ENCODE measurements at places on chromosomes 3 and 15. TPM values are rescaled to one million over a fixed set of nuclear protein-coding genes. Genes with fewer than 3 reads are reported as not detected.

Gene HESX1
- total RNA-seq: not detected

Gene ZNF660
- 4.9 TPM for total RNA-seq

DNA sequence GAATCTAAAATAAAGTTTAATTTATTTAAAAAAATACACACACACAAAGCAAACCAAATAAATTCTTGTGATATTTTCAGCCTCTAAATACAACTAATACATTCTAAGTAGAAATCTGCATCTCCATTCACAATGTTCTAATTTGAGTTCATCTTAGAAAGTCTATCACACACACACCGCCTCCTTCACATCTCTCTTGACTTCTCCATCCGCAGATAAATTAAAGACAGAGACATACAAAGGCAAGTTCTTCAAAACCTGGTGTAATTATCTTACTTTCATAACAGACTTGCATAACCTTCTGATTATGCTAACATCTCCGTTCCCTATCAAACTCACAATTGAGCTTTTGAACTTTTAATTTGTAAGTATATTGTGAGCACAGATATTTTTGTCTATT is 657.3 kb downstream of the VGLL3 start:
- DNase-seq: no peak

DNA sequence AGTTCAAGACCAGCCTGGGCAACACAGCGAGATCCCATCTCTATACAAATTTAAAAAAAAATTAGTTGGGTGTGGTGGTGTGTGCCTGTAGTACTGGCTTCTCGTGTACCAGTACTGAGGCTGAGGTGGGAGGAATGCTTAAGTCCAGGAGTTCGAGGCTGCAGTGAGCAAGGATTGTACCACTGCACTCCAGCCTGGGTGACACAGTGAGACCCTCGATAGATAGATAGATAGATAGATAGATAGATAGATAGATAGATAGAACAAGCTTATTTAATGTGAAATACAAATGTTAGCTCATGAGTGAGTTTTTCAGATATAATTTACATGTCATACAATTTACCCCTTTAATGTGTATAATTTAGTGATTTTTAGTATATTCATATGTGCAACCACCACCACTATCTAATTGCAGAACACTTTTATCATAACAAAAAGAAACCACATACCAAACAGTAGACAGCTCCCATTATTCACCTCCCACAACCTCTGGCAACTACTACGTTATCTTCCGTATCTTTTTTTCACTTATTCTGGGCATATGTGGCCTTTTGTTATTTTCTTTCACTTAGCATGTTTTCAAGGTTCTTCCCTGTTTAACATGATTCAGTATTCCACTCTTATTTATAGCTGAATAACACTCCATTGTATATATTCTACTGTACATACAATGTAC is 13.1 kb upstream of the PRRT3 start:
- DNase-seq: no peak

DNA sequence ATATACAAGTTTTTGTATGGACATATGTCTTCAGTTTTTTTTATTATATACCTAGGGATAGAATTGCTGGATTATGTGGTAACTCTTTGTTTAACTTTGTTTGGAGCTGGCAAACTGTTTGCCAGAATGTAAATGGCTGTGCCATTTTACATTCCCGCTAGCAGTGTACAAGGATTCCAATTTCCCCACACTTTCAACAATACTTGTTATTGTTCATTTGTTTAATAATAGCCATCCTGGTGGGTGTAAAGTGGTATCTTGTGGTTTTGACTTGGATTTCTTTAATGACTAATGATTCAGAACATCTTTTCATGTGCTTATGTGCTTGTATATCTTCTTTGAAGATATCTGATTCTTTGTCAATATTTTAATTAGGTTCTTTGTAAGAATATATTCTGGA is 64.4 kb downstream of the ZNF609 start:
- no peak for DNase-seq

GRCh38 chr3:46695177-46695961 is 1.9 kb upstream of the ALS2CL start:
- DNase-seq: peak; percentile 83

GRCh38 chr3:160675566-160676124 is 1.3 kb upstream of the ARL14 start:
- DNase-seq: no peak

DNA sequence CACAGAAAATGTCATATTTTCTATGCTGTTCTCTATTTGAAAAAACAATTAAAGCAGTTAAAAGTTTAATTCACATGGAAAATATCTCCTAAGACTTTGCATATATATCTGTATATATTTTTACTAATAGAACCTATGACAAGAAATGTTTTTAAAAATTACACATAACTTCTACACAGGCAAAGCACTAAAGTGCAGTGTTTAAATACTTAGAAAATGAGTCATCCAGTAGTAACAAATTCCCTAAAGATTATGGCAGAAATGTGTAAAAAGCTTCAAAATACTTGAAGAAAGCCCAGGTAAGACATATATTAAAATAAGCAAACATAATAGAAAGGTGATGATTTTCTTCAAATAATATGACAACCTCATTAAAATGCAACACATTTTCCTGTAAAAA is 236.6 kb downstream of the TBC1D5 start:
- DNase-seq: no peak

DNA sequence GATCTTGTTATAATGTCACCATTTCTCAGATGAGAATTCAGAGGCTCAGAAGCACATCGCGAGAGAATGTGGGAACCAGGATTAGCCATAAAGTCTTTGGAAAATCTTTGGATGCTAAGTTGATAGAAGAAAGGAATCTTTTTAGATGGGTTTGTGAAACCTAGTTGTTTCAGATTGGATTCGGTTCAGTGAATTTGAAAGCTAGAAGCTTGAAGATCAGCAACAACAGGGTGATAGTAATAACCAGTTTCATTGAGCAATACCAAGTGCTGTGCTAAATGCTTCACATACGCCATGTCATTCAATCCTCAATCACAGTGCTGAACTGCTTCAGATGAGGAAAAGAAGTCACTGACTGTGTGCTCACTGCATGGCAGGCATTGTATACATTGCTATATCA is 47.4 kb upstream of the MITF start:
- no peak for DNase-seq

DNA sequence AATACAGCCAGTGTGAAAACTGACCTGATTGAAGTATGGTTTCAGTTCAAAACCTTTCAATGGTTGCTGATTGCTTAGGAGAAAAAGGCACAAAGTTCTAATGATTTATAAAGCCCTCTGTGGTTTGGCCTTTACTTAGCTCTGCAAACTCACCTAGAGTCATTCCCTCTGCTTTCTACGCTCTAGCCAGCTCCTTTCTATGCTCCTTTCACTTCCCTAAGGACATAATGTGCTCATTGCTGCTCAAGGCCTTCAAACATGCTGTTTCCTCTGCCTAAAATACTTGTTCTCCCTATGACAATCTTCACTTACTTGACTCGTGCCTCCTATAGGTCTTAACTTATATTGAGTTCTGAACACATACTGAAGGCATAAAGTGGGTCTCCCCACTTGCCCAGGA is 19.0 kb downstream of the RPL39L start:
- no peak for DNase-seq

All from sigmoid colon (tissue), 7 donors.